ENCODE measurements at places on chromosomes 2 and 18.

DNA sequence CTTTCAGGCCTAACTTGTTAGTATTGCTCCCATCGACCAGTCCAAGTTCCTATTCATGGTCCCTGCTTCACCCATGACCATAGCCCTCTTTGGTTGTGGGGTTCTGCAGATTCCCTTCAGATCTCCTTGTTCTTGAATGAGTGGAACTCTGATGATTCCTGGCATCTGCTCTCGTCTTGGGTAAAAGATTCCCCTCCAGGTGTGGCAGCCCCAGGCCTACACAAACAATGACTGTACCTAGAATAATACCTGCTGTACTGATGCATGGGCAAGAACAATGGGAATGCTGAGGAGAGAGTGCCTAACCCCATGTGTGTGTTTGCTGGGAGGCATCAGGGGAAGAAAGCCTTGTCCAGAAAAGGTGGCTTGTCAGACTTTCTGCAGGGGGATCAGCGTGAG is 39.2 kb upstream of the MRPL19 start:
- DNase-seq: no peak

- DNase-seq: peak; percentile 52
Observed at GRCh38 chr2:16553226-16553625, 112.4 kb downstream of the CYRIA start.

- no peak for DNase-seq
Observed at GRCh38 chr2:105797298-105797819, 52.6 kb downstream of the NCK2 start.

GRCh38 chr18:72360634-72361033 is 183.5 kb downstream of the CBLN2 start:
- DNase-seq: no peak

- DNase-seq: no peak
Observed at GRCh38 chr2:238391042-238391689, 35.6 kb upstream of the ASB1 start.

DNA sequence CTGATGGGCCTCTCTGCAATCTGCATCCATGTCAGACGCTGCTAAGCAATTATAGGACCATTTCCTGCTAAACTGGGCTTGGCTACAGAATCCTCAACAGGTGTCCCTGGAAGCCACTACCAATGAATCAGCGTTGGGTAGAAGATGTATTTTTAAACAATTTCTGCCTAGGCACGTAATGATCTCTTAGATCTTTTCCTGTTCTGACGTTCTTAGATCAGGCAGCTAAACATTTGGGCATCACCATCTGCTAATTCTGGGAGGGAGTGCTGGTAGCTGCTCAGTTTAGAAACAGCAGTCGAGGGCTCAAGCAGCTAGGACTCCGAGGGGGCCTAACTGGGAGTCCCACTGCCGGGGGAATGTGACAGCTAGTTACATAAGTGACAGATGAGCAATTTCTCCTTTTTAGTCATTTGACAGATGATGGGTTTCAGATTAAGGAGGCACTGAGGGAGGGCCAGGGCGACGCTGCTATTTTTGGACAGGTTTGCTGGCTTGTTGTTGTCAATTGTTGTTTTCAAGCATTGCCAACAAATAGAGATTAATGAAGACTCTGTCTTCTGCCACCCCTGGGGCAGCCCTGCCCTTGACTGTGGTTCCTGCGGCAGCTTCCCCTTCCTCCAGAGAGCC is 92.7 kb downstream of the MRO start:
- no peak for DNase-seq

DNA sequence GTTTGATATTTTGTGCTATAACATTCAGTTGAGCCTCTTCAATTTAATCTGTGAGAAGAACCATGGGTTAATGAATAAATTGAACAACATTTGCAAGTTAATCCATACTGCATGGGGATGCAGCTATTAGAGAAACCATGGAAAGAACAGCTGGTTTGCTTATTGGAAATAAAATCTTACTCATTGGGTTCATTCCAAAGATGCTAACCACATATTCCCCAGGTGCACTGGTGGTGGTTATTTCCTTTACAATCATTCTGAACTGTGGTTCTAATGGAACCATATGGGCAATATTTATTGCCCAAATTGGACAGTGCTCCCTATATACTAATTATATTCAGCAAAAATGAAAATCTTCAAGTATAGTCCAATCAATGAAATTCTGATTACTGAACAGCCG is 1200.4 kb upstream of the CDH2 start:
- no peak for DNase-seq

DNA sequence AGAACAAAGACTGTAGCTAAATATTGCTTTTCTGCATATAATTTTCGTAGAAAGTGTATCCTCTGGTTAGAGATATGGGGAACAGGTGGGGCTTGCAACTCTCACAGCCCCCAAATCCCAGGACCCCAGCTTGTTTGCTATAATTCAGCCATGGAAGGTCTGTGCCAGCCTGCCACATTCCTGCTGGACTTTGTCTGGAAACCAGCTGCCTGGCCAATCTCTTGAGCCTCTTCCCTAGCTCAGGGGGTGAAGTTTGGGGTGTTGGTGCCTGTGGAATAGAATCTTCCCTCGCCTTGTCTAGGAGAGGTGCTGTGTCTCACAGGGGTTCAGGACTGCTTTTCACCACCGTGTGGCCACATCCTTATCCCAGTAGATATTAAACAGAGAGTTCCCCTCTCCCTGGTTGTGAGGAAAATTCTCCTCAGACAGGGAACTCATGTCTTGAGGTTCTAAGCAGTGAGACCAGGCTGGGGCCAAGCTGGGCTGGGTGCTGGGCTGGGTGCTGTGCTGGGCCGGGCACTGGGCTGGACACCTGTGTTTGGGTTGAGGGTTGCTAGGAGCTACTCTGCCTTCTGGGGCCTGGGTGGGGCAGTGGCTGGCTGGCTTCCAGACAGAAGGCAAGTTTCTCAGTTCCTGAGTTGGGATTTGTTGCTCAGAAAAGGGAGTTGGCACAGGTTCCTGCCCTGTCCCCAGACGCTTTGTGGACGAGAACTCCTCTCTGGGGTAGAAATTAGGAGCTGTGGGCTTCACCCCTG is 12.3 kb downstream of the TOGARAM2 start:
- peak; percentile 57 for DNase-seq

DNA sequence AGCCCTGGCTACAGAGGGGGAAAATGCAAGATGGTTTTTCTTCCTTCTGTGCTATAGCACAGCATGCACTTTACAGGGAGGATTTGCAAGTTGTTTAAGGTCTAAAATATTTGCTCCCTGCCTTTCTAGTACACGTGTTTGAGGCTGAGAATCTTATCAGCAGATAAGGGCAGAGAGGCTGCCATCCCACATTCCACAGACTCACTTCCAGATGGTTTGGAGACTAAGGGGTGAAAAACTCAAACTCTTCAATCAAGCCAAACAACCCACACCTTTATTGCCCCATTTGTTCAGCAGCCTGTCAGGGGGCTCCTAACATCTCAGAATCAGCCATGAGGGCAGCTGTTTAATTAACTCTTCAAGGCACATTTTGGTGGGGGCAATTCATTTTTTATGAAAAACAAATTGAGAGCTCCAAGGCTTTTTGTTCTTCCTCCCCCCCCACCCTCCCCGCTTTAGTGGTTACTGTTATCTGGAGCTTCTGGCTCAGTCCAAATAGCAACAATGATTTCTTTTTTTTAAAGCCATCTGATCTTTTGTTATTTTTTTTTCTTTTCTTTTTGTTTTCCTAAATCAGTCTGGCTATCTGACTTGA is 242.6 kb upstream of the NT5C1B start:
- no peak for DNase-seq

- DNase-seq: no peak
Observed at GRCh38 chr2:208142925-208143799, 2.8 kb downstream of the CRYGB start.

GRCh38 chr2:168526641-168527040 is 70.6 kb downstream of the CERS6 start:
- DNase-seq: no peak

DNA sequence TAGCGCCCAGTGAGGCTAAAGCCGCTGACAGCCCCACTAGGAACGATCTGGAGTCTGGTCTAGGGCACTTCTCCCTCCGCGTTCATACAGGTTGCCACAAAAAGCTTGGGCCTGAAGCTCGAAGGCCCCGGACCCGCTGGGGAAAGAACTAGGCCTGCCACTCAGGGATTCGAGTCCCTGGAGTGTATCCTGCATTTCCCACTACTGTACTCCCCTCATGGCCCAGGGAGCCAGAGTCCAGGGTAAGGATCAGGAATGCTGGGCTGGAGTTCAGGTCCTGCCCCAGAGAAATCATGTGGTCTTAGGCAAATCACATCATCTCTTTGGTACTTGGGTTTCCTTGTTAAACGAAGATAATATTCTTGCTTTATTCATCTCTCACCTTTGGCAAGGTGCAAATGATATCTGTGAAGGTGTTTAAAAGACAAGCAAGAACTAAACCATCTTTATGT is 1.4 kb upstream of the ZFP36L2 start:
- no peak for DNase-seq

DNA sequence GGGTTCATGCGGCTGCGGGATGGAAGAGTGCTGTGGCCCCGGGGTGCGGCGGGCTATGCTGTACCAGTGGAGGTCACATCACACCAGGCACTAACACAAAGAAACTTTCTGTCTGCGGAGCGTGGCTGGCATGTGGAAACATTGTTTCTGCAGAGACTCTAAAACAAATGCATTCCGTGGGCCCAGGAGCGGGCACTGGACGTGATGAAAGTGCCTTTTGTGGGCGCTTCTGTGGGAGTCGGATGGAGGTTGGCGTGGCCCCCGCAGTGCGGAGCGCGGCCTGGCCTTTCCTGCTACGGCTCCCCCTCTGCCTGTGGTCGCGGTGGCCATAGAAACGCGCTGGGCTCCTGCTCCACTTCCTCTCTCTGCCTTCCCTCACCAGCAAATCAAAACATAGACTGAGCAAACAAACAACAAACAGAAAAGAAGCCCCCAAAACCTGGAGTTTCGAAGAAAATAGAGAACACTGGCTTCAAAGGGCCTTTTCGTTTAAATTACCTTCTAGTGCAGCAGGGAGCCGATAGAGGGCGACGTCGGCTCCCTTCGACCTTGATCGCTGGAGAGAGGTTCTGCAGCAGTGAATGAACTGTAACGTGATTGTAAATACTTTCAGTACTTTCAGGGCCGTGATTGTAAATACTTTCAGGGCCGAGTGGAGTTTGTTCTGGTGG is 51.4 kb downstream of the KIF5C start:
- no peak for DNase-seq

DNA sequence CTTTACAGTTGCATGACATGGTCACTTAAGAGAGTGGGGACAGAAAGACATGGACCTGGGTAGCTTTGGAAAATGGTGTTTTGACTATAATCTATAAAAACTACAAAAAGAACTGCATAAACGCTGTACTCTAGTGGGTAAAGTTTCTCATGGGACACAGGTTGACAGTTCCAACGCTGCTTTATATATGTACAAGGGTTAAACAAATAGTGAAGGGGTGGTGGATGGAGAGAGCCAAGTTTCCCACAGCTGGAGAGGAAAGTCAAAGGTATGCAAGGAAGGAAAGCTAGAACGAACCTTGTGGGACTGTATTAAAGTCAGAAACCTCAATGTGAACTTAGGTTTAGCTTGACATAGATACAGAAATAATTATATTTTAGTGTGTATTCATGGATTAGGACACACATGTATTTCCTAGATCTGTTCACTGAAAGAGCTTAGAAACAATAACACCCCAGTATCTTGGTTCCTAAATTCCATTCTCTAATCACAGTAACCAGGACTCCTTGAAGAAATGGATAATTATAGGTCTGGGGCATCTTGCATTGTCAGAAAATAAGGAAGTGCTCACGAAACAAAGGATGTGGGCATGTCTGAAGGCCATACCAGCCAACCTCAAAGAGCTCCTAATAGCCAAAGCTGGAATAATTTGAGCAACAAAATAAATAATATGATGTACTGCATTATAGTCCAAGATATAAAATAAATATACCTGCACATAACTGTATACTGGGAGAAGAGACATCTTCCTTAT is 28.8 kb downstream of the TANC1 start:
- no peak for DNase-seq

GRCh38 chr2:41079011-41079410 is 627.1 kb upstream of the SLC8A1 start:
- no peak for DNase-seq

GRCh38 chr2:8565399-8566154 is 116.3 kb upstream of the ID2 start:
- no peak for DNase-seq

GRCh38 chr2:99735753-99736152 is 245.9 kb upstream of the REV1 start:
- DNase-seq: no peak

DNA sequence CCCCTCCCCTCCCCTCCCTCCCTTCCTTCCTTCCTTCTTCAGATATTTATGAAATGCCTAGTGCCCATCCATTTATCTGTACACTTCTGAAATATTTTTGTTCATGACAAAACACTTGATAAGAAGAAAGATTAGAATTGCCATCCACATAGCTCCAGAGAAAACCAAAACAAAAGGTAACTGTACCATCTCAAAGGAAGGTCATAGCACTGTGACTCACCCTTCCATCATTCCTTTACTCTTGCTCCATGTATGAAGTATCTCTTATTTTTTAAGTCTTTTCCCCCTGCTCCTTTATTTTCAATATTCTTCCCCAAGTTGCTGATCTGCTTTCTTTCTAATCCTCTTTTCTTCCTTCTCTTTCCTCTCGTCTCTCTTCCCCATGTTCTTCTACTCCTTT is 9.9 kb downstream of the CNTNAP5 start:
- no peak for DNase-seq

- no peak for DNase-seq
Observed at GRCh38 chr2:10031886-10032745, 11.2 kb upstream of the KLF11 start.

GRCh38 chr2:27771202-27771547 is 344 bp upstream of the MRPL33 start:
- no peak for DNase-seq

- DNase-seq: no peak
Observed at GRCh38 chr2:45763255-45763654, 111.8 kb downstream of the PRKCE start.

DNA sequence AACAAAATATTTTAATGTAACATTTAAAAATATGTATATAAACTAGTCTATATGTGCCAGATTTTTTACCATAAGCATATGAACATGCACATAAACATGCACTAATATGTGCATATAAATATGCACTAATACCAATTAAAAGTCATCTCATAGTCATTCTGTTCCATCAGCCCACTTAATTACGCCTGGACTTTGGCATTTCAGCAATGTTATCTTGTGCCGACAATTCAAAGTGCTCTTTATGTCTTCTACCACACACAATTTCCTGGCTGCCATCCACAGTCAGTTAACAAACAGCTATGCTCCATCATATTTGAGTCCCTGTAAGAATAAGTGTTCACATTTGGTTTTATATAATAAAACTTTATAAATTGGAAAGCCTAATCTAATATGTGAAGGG is 92.6 kb upstream of the TSPYL6 start:
- no peak for DNase-seq

GRCh38 chr2:69624131-69624530 is 19.4 kb downstream of the AAK1 start:
- DNase-seq: no peak

DNA sequence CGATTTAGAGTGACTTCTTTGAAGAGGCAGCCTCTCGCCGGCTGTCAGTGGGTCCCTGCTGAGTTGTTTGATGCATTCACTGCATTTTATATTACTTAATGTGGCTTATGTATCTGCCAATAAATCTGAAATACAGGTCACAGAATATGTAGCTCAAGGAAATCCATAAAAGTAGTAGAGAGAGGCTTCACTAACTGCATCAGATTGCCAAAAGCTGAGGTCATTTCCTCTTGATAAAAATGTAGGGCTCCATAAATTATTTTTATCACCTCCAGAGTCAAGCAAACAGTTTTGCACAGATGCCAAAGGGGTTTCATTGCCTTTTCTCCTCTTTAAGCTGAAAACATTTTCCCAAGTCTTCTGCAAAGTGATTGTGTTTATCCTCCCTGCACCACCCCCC is 36.5 kb upstream of the CCDC93 start:
- no peak for DNase-seq
